ENCODE measurements at places on chromosomes 16 and 17.

GRCh38 chr16:73605309-73605708, 557.4 kb upstream of the ZFHX3 start:
- DNase-seq: no peak

DNA sequence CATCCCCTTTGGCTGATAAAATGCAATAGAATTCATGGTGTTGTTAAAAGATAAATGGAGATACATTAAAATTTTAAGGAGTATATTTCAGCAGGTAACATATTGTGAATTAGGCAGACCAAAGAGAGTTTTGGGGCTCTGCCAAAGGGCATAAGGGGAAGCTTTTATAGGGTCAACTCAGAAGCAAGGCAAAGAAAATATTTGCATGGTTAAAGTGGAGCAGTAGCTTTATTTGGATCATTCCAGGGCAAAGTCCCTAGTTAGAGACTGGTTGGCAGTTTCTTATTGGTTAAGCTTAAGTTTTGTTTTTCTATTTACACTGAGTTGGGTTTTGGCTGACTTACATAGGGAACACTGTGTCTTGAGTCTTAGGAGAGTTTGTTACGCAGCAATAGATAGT, 75.1 kb upstream of the CA10 start:
- DNase-seq: no peak

DNA sequence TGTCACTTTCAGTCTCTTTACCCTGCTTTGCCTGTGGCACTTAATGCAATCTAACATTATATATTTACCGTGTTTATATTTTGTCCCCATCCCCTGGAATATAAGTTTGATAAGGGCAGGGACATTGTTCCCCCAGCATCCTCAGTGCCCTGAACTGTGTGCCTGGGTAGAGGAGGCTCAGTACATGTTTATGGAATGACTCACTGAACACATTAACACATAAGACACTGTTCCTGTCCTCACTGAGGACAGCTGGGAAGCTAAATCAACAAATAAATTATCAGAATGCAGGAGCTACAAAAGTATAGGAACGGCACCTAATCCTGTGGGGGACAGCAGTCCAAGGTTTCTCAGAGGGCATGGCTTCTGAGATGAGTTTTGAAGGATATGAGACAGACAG, 27.8 kb downstream of the GRIN2A start:
- no peak for DNase-seq

DNA sequence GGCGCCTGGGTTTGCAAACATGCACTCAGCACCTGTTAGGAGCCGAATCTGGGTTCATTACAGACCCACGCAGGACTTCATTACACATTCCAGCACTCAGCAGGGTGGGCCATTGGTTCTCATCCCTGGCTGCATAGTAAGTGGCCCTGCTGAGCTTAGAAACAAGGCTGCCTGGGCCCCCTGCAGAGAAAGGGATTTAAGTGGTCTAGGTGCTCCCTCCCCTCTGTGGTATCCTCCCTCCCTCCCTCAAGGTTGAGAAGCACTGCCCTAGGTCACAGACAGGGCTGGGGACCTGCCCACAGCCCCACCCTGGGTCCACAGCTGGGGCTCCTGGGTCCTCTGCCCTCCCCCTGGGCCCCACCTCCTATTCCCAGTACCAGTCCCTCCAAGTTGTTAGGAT, 28.3 kb downstream of the WNT3 start:
- no peak for DNase-seq

GRCh38 chr17:57207396-57207795, 48.9 kb upstream of the MSI2 start:
- DNase-seq: no peak

DNA sequence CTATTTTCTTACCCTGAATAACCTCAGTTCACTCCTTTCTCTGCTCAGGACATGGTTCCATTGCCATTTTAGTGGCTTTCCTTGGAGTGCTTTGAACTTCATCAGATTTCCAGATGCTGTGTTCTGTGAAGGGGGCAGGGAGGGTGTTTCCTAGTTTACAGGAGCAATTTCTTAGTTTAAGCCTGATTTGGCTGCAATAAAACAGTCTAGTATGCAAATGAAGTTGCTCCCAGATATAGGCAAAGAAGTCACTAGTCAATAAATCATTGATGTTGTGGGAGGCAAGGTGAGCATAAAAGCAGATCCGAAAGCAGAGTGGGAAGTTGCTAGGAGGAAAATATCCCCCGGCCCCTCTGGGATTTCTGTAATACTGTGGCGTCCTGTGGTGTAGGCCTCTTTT, 202.3 kb downstream of the HS3ST4 start:
- DNase-seq: no peak

GRCh38 chr17:59047616-59048015, 59.1 kb downstream of the TRIM37 start:
- DNase-seq: no peak

DNA sequence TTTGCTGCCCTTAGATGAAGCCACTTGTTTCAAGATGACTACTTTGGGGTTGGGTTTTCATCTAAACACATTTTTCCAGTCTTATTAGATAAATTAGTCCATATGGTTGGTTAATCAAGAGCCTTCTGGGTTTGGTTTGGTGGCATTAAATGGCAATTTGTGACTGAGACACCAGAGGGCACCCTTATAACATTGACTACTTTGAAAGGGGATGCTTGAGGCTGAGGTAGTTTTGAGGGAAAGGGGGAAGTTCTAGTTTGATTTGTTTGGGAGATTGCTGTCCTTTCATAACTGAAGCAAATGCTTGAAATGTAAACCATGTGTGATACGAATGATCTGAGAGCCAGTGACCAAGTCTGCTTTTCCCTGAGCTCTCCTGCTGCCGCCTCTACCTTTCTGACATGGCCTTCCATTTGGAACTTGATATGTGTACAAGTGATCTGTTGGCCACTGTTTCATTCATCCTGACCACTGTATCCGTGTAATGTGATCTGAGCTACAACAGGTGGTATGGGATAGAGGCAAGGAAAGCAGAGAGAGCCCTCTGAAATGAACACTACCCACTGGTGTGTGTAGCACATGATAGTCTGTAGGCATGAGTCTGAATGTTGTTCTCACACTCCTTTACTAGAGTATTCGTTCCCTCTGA, 5.8 kb upstream of the RARA start:
- peak; percentile 35 for DNase-seq

DNA sequence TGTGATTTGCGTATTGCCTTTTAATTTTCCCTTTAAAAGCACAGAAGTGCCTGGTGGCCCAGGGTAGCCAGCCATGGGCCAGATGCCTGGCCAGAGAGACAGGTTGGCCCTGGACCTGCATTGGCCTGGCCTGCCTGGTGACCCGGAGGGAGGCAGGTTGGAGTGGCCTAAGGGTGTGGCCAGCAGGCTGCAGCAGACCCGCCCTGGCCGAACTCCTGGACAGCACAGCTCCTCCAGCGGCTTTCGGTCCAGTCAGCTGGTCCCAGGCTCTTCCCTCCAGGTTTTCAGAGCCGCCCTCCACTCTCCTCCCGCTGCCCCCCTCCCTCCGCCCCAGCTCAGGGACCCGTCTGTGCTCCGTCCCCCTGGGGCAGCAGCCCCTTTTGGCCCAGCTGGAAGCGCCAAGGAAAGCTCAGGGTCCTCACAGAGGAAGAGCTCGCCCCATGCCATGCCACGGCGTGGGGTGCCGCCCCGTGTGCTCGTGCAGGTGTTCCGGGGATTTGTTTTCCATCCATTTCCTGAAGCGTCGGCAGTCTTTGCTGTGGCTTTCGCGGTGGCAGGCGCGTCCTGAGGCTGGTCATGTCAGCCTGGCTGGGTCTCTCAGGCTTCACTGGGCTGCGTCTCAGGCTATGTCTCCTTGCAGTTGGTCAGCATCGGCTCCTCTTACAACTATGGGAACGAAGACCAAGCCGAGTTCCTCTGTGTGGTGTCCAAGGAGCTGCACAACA, 18.1 kb downstream of the PRSS27 start:
- DNase-seq: no peak

DNA sequence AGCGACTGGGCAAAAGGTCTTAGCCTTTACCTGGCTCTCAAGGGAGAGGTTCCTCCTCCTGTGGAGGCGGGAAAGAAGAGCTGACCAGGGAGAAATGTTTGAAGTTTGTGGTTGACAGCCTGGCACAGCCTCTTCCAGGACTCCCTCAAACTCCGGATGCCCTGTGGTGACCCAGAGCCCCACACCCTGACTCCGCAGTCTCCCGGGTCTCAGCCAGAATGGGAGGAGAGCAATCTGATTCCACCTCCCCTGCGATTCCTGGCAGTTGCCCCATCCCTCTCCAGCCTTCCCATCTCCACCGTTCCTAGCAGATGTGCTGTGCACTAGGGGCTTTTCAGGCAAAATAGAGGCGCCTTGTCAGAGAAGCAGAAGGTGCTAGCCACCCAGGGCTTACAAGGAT, 5.5 kb upstream of the DNAI2 start:
- no peak for DNase-seq

DNA sequence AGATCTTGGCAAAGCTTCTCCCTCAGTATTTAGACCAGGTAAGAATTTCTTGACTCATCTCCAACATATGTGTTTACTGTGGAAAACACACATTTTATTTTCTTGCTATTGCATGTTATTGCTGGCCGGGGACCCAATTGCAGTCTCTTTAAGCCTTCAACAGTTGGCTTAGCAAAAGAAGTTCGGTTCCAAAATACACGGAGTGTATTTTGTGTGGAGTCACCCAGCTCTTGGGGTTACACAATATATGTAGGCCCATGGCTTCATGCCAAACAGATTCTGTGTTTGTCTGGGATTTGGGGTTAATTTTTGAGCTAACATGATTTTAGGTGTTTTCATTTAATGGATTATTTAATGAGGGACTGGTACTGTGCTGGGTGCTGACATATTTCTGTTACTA, 4.0 kb downstream of the ALDH3A2 start:
- DNase-seq: no peak

GRCh38 chr16:73308771-73309170, 260.8 kb upstream of the ZFHX3 start:
- no peak for DNase-seq

GRCh38 chr16:89826531-89827382, 1.5 kb upstream of the SPIRE2 start:
- DNase-seq: no peak

GRCh38 chr16:4239020-4239419, 2.9 kb downstream of the SRL start:
- no peak for DNase-seq

- DNase-seq: no peak
Observed at GRCh38 chr17:58294034-58294433, 13.3 kb upstream of the MPO start.

DNA sequence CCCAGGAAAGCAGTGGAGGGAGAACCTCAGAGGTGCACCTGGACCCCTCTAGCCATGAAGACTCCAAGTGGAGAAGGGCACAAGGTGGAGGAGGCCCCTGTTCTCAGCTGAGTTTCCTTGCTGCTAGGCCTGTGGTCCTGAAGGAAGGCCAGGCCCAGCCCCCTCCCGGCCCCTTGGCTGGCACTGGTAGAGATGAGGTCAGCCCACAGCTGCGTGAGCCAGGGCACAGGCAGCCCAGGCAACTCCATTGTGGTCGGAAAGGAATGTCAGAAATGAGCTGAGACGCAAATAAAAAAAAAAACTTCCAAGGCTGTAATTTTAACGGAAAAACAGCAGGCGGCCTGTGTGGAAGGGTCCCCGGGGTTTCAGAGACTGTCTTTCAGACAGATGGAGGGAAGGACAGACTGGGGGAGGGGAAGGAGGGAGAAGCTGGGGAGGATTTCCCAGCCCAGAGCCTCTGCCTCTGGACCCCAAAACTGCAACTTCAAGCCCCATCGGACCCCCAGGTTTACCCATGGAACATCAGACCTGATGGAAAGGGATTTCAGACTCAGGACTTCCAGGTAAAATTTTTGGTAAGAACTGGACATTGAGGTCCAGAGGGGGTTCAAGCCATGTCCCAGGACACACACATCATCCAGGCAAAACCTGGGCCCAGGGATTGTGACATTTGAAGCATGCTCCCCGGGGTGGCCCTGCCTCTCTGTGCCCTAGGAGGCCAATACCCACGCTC, 25.6 kb upstream of the MRPS23 start:
- DNase-seq: no peak

- DNase-seq: no peak
Observed at GRCh38 chr16:57748596-57748995, 13.0 kb downstream of the KATNB1 start.

GRCh38 chr16:2535625-2536013, 2.2 kb upstream of the PDPK1 start:
- DNase-seq: no peak

- DNase-seq: no peak
Observed at GRCh38 chr16:27746076-27746855, 196.3 kb downstream of the KATNIP start.

DNA sequence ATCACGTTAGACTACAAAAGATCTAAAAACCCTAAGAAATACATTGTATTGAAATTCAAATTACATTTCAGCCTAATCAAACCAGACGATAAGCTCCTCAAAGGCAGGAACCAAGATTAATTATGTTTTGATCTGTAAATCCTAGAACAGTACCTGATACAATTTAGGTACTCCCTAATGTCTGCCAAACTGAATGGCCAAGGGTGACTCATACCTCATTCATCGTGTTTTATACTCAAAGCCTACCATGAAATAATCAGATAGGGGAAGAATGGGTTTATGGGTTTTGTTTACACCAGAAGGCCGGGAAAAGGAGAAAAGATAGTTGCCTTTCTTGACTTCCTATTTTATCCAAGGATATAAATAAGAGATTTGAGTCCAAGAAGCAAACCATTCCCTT, 19.3 kb downstream of the MMD start:
- no peak for DNase-seq

DNA sequence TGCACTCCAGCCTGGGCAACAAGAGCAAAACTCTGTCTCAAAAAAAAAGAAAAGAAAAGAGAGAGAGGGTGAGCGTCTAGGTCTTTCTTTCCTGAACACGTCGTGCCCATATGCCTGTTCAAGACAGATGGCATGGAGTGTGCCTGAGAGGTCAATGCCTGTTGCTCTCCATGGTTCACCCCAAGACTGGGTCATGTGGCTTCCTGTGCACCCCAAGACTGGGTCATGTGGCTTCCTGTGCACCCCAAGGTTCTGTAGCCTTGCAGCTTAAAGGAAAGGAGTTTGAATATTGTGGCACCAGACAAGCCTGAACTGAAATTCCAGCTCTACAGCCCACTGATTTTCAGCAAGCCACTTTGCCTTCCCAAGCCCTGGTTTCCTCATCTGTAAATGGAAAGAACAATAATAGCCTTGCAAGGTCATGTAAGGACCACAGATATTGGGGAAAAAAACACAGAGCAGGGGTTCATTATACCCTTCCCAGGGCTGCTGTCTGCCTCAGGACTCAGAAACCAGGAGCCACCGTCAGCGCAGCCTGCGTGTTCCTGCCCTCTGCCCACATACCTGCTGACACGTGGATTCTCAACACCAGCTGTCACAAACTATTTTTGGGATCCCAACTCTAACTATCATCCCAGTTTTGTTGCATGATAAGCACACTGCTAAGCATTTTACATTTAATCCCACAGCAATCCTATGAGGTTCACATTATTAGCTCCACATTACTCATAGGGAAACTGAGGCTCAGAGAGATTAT, 18.0 kb upstream of the NAGS start:
- DNase-seq: no peak

All from activated T-cell treated with anti-CD3 and anti-CD28 coated beads, Interleukin-2, amount 50 U/mL, for 48 hours (primary cell).